ENCODE measurements at places on chromosomes 6 and 20. TPM values are rescaled to one million over a fixed set of nuclear protein-coding genes. Genes with fewer than 3 reads are reported as not detected.

NDRG3 gene
- 35.5 TPM for total RNA-seq

DNA sequence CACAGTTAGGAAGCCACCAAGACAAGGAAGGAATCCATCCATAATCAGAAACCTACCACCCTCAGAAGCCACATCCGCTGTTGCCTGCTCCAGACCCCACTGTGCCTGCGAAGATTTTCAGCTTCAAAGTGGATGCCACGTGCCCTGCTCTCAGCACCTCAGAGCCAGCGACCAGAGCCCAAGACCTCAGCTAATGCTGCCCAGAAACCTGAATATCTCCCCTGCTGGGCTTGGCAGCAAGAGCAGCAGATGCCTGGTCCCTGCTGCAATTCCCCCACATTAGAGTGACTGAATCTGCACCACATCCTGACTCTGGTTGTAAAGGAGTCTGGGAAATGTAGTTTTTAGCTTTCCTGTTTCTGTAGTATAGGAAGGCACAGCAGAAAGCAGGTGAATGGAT, 10.7 kb upstream of the ULBP3 start:
- peak; percentile 54 for DNase-seq

BMP2 gene
- total RNA-seq: not detected

DNA sequence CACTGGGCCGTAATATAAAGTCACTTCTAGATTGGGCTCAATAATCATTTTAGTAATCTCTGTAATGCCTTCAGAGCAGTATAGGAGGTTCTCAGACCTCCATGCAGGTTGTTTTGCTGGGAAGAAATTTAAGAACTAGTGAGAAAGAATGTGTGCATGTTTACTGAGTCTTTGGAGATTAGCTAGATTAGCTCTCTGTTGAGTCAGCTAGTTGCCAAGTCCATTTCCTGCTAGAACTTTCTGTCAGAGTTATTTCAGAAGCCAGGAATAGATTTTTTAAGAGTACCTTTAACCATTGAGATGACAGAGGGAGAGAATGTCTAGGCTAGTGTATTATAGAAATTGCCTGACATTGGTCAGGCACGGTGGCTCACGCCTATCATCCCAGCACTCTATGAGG, 33.3 kb downstream of the ORC3 start:
- no peak for DNase-seq

- no peak for DNase-seq
These were observed 456.4 kb upstream of the MANEA start for GRCh38 chr6:95120984-95121383.

DNA sequence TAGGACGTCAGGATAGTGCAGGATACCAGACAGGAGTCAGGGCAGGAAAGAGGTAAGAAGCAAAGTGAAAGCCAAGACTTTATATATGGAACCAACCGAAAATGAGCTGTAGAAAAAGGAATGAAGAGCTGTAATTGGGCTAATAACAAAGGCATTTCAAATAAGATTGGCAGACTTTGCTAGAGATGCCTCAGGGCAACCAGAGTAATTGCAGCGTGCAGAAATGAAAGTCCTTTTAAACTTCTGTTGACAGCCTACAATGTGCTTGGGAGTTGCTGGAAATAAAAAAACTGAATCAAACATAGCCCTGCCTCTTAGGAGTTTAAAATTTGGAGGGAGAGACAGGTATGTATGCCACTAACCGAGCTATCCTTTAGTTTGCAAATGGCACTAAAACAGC, 56.4 kb upstream of the NKX2-4 start:
- no peak for DNase-seq

DNA sequence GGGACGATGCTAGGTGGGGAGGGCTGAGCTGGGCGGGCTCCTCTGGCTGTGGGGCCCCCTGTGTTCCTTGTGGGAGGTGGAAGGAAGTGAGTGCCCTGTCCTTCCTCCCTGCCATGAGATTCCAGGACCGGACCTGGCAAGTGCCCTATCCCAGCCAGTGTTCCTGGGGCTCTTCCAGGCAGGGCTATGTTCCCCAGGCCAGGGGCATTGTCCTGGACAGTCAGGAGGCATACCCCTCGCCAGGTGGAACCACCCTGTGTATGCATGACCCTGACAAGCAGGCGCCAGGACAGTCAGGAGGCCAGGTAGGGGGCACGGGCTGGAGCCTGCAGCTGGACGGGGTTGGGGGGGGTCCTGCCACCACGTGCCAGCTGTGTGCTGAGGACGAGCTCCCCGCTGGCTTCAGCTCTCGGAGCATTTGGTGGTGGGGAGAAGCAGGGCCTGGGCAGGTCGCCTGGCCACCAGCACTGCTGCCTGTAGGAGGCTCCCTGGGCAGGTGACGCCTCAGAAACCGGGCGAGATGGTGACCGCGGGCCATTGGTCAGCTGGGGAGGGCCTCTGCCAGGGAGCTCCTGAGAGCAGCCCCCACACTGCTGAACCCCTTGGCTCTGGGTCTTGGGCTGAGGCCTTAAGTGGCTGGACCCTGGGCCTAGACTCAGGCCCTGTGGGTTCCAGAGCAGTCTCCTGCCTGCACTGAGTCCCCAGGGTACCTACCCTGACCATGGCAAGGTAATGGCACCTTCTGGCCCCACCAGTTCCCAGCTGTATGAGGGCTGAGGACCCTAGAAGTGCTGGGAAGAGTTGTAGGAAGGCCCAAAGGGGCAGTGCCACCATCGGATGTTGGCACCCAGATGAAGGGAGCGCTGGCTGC, 694 bp downstream of the SLC17A9 start:
- DNase-seq: peak; percentile 54

POLH gene
- total RNA-seq: 62.0 TPM

PAX1 gene
- total RNA-seq: not detected

DOK5 gene
- not detected for total RNA-seq

DNA sequence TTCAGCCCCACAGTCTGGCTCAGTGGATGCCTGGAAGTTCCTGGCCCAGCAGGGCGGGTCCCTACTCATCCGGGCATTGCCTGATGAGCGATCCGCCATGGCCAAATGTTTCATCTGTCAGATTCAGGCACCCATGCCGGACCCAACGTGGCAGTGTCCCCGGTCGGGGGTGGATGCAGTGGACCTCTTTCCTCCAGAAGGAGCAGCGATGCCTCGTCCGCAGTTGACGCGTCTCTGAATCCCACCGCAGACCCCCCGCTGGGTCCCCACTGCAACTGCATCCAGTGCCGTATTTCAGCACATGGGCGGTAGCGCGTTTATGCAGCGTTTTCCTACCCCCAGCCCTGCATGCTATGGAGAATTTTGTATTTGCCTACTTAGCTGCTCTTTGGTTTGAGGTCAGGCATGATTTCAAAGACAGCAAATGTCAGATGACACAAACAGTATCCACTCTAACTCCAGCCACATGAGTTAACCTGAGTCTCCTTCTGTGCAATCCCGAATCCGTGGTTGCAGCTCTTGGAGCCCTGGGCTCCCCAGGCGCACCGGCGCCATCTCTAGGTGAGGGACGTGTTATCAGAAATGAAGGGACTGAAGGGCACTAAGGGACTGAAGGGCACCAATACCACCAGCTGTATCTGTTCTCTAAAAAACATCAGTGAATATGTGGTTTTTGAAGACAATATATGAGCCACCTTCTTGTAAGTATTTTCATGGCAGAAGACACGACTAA, 72.6 kb upstream of the THBS2 start:
- no peak for DNase-seq

GRCh38 chr6:79687759-79688158, 56.6 kb downstream of the SH3BGRL2 start:
- DNase-seq: no peak

EMILIN3 gene
- total RNA-seq: not detected

GRCh38 chr6:30759575-30760239, 15.4 kb upstream of the IER3 start:
- no peak for DNase-seq

DNA sequence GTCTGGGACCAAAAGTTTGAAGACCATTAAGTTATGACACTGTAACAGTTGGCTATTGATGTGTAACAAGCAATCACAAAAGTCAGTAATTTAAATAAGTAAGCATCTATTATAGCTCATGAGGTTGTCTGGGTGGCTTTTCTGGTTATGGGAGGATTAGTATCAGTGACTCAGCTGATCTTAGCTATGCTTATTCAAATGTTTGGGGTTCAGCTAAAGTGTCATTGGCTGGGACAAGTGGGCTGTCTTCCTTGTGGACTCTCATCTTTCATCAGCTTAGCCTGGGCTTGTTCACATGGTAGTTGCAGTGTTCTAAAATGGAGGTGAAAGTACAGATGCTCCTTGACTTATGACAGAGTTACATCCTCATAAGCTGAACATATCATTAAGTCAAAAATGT, 74.6 kb upstream of the LAMP5 start:
- DNase-seq: no peak

TSHZ2 gene
- 0.54 TPM for total RNA-seq

DNA sequence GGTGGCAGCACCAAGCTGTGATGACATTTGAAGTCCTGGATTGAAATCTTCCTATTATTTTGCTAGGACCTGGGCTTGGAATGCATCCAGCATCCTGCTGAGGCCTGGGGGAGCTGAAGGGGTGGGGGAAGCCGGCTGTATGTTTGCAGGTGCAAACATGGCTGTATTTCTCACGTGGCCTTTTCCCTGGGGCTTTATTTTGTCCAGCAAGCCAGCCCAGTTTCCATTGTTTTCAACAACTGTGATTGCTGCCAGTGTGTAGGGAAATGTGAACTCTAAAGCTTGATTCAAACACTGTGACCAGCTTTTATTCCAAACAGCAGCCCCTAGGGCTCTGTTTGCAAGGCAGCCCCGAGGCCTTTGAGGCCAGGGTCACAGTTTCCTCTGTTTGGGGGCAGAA, 683.0 kb downstream of the DHX35 start:
- DNase-seq: no peak

DNA sequence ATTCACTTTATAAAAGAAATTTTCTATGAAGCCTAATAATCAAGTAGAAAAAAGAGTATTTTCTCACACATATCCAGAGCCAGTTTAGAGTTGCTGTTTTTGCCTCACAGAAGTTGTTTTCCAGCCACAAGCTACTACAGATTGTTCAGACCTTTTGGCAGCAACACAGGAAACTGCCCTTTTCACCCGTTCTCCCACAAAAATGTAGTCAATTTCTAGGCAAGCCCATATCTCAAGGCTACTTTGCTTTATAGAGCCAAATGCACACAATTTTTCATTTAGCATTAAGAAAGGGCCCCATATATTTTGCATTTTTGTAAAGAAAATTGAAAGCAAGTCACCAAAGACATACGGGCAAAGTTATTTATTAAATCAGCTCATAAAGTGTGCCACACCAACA, 49.5 kb downstream of the EPB41L2 start:
- DNase-seq: no peak

DNA sequence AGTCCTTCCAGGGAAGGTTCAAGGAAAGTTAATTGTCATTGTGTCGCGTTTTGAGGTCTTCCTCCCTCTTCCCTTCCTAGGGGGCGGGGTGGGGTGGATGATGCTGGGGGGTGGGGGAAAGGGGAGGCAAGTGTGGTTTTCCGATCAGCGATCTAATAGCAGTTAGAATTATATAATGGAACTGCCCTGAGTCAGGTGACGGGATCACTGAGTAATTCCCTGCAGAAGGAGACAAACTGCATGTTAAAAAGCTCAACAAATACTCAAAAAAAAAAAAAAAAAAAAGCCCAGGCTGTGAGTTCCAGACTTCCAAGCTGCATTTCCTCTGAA, 240.4 kb downstream of the PHACTR1 start:
- DNase-seq: no peak

GRCh38 chr6:44701637-44702101, 314.2 kb downstream of the CDC5L start:
- DNase-seq: no peak

DNA sequence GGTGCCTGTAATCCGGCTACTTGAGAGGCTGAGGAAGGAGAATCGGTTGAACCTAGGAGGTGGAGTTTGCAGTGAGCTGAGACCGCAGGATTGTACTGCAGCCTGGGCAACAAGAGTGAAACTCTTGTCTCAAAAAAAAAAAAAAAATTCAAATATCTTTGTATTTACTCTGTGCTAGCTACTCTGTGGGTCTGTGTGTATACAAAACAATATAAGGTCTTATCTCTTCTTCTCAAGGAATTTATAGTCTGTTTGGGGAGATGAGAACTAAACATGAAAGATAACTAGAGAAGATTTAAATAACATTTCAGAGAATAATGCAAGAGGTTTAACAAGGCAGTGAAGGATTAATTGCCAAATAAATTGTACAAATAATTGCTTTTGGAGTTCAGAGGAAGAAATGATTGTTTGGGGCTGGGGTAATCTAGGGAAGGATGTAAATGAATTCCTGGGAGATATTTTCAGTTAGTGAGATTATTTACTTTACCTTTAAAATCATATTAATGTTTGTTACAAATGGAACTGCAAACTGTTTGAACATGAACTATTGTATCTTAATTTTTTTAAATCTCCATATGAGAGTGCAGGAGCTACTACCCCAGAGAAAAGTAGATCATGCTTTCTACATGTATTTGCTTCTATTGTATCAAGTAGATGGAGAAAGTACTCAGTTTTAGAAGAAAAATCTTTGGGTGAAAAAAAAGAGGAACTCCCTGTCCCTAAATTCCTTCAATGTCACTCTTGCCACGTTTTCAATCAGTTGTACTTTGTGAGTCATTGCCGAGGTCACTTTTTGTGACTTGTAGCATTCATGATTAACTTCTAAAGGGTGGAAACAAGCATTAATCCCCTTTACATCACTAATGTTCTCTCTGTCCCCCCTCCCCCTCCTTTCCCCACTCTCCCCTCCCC, 39.0 kb downstream of the NCOA3 start:
- DNase-seq: no peak

DNA sequence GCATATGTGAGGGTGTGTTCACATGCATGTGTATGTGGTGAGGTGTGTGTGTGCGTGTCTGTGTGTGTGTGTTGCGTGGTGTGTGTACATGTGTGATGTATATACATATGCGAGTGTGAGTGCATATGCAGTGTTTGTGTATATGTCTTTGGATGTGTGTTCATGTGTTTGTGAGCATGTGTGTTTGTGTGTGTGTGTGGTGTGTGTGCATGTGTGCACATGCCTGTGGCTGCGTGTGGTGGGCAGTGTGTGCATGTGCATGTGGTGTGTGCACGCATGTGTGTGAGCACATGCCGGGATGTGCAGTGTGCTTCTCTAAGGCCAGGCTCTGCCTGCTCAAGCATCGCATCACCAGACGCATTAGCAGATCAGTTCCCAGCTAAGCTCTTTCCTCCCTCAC, 5.7 kb downstream of the THBS2 start:
- no peak for DNase-seq

- no peak for DNase-seq
These were observed 466.1 kb downstream of the BTBD3 start for GRCh38 chr20:12383821-12384220.

- DNase-seq: no peak
These were observed 362.8 kb downstream of the ESR1 start for GRCh38 chr6:152170313-152170701.

ATF6B gene
- total RNA-seq: 136 TPM

GRCh38 chr6:163170294-163170883, 244.1 kb upstream of the QKI start:
- DNase-seq: peak; percentile 36

DNA sequence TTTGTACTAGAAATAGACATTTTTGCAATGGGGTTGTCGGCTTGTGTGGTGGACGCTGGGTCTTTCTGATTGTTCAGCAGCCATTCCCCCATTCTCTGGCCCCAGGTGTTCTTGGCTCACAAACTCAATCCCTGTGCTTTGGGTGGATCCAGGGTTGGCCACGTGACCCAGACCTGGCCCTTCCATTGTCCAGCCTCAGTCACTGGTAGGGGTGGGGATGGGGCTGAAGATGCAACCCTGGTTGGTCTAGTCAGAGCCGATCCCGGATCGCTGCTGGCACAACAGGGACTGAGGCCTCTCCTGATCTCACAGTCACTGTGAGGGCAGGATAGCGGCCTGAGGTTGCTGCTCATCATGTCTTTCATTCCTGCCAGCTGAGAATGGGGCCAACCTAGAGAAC, 365.3 kb upstream of the SULF2 start:
- no peak for DNase-seq
